ENCODE measurements at places on chromosomes 11 and 22.

DNA sequence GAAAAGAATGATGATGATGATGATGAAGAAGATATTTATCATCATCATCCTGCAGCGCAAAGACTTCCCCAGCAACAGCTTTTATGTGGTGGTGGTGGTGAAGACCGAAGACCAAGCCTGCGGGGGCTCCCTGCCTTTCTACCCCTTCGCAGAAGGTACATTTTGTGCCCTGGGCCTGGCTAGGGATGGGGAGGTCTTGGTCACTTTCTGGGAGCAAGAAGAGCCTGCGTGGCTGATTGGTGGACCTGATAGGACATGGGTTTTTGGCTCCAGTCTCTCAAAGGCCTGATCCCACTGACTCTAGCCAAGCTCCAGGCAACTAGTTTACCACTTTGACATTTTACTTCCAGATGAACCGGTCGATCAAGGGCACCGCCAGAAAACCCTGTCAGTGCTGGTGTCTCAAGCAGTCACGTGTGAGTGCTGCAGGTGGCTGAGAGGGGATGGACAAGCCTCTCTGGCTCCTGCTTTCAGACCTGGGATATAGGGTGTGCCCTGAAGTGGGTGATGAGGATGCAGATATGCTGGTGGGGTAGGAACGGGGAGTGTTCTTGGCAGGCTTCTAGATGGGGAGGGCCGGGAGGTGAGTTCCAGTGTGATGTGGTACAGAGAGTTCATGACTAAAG, 5.3 kb downstream of the SIDT2 start:
- DNase-seq: no peak

GRCh38 chr11:102138670-102139069, 28.4 kb downstream of the YAP1 start:
- DNase-seq: no peak

GRCh38 chr11:128587415-128587814, at the start of gene ETS1:
TSS of gene ETS1 (minus strand) at chr11:128587558. CDS start at chr11:128573130, 14,428 bp downstream.
- DNase-seq: no peak

- DNase-seq: no peak
These were observed 26.5 kb downstream of the MYO7A start for GRCh38 chr11:77154381-77155081.

DNA sequence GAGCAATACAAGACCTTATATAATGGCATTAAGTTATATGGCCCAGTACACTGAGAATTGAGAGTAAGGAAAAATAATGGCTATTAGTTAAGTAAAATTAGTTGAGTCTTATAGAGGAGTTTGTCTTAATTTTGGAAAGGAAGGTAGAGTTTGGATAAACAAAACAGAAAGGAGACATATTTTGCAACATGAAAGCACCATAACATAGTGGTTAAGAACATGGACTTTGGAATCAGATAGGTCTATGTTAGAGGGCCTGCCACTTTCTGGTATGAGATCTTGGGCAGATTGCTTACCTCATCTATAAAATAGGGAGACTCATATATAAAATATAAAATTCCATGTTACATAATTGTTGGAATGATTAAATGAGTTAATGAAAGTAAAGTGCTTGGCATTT, 68.9 kb downstream of the CSTPP1 start:
- DNase-seq: no peak

DNA sequence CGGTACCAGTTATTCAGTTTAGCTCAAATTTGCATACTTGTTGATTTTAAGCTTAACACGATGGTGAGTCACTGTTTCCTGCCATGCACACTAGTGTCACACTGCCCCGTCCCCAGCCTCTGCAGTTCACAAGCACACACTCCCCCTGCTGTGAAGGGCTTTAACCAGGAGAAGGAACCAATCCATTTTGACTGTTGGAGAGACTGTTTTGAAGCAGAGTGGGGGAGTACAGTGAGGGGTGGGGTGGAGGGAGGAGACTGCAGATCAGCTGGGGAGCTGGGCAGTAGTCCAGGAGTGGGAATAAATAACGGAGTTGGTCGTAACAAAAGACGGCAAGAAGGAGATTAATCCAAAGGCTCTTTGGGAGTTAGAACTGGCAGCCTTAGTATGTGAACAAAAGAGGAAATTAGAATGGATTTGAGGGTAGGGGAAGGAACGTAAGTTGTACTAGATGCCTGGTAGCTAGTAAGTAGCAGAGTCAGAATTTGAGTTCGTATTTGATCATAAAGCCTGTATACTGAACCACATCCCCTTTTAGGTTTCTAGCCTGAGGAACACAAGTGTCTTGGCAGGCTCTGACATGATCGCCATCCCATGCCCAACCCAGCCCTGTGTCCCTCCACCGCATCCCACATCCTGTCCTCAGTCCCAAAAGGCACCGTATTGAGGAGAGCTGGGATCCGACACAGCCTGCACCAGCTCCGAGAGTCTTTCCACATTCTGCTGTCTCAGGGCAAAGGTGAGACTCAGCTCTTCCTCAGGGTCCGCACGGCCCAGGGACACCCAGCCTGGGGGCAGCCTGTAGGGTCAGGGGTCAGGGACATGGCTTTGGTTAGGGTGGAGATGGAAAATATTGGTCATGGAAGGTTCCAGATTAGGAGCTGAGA, 862 bp downstream of the TPP1 start:
- no peak for DNase-seq

GRCh38 chr11:121406291-121406690, 45.8 kb upstream of the SORL1 start:
- DNase-seq: no peak

- no peak for DNase-seq
These were observed 2.2 kb downstream of the CADM1 start for GRCh38 chr11:115501893-115502589.

DNA sequence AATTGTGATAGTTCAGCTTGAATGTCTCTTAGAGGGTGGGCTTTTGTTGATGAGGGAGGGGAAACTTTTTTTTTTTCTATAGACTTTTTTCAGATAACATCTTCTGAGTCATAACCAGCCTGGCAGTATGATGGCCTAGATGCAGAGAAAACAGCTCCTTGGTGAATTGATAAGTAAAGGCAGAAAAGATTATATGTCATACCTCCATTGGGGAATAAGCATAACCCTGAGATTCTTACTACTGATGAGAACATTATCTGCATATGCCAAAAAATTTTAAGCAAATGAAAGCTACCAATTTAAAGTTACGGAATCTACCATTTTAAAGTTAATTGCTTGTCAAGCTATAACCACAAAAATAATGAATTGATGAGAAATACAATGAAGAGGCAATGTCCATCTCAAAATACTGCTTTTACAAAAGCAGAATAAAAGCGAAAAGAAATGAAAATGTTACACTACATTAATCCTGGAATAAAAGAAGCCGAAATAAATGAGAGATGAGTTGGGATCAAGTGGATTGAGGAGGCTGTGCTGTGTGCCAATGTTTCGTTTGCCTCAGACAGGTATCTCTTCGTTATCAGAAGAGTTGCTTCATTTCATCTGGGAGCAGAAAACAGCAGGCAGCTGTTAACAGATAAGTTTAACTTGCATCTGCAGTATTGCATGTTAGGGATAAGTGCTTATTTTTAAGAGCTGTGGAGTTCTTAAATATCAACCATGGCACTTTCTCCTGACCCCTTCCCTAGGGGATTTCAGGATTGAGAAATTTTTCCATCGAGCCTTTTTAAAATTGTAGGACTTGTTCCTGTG, 3.9 kb downstream of the MALAT1 start:
- DNase-seq: no peak

DNA sequence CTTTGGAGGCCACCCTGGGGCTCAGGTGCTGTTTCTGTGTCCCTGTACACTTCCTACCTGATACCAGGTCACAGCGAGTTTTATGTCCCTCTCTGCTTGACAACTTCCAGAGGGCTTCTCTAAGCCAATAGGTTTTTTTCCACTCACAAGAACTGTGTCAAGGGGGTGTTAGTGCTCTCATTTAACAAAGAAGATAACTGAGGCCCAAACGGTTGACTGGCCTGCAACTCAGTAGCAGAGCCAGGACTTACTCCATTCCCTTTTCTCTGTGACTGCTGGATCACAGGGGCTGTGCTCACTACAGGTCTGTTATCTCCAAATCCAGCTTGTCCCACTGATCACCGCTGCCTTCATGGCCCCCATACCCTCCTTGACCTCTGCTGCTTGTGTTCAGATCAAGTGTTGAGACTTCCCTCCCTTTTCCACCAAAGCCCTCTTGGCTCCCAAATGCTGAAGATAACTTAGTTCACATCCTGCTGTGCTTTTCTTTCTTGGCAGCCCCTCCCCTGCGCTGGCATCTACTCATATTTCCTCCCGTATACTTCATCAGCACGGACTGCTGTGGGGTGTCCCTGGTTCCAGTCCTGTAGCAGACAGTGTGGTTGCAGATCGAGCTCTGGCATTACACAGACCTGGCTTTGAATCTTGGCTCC, 41.3 kb downstream of the POU2F3 start:
- no peak for DNase-seq

DNA sequence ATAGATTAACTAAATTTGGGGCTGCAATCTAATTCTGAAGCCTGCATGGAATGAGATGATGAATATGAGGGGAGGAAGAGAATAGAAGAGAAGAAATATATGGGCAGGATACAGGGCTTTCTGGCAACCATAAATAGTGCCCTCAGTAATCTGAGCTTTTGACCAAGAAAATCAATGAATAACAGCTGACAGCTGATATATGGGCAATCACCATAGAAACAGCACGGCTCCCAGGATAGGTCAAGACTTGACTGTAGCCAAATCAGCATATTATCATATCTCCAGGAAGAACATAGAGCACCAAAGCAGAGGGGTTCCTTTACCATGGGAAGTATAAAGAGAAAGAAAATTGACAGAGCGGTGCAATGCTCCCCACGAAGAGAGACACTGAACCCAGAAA, 643.8 kb upstream of the TENM4 start:
- DNase-seq: no peak

- DNase-seq: no peak
These were observed 20.6 kb downstream of the MUC5AC start for GRCh38 chr11:1178201-1178885.

DNA sequence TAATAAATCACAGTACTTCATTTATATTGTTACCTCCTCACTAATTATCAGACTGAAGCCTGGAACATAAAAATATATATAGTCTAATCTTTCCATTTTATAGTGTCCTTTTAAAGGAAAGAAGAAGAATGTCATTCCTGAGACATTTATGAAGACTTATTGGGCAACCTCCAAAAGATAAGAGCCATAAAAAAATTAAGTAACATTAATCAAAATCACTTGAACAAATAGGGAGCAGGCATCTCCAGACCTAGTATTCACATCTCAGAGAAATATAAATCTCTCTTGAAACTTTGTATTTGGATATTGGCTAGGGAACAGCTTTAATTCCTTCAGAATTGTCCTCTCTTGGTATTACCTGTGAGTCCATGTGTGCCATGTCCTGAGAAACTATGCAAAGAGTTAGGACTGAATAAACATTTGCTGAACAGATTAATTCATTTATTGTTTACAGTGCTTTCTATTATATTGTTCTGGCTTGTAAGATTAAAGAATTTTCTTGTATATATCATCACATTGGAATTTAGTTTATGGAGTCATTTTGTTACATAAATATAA, 530.5 kb upstream of the LRRC4C start:
- DNase-seq: no peak

DNA sequence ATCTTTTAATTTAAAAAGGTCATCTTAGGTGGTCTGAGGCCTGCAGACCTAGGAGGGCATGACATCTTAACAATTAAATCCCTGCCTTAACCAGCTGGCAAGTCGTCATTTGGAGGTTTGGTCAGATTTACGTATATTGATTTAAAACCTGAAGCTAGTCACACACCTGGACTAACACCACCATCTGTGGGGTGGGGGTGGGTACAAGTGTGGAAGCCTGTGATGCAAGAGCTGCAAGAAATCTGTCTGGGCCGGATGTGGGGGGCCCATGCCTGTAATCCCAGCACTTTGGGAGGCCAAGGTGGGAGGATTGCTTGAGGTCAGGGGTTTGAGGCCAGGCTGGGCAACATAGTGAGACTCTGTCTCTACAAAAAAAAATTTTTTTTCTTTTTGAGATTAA, 11.6 kb downstream of the CCDC87 start:
- DNase-seq: no peak

- no peak for DNase-seq
These were observed 123.3 kb upstream of the LUZP2 start for GRCh38 chr11:24373516-24373915.

DNA sequence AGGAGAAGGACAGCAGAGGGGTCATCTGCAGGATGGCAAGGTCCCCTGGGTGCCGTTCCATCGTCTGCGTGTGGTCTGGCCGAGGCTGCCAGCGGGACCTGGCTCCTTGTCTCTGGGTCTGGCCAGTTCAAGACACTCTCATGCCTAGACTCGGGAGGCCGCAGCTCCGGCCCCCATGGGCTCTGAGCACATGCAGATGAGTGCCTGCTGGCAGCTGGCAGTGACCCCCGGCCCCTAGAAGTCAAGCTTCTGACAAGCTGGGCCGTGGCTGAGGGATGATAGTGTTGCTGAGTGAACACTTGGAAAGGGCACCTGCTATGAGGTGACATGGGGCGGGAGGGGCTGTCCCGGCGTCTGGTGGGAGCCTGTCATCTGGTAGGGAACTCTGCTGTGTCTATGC, 1180.6 kb downstream of the BRD1 start:
- DNase-seq: no peak

DNA sequence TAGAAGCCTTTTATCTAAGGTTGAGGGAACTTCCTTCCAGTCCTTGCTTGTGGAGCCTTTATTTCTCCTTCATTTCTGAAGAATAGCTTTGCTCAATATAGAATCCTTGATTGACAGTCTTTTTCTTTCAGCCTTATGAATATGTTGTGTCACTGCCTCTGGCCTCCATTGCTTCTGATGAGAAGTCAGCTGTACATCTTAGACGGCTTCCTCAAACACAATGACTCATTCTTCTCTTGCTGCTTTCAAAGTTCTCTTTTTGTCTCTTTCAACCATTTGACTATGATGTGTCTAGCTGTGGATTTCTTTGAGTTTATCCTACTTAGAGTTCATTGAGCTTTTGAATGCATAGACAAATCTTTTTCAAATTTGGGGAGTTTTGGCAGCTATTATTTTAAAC, 893.2 kb downstream of the BRD1 start:
- DNase-seq: no peak

- DNase-seq: no peak
These were observed 26.3 kb downstream of the KLHL22 start for GRCh38 chr22:20469110-20469868.

DNA sequence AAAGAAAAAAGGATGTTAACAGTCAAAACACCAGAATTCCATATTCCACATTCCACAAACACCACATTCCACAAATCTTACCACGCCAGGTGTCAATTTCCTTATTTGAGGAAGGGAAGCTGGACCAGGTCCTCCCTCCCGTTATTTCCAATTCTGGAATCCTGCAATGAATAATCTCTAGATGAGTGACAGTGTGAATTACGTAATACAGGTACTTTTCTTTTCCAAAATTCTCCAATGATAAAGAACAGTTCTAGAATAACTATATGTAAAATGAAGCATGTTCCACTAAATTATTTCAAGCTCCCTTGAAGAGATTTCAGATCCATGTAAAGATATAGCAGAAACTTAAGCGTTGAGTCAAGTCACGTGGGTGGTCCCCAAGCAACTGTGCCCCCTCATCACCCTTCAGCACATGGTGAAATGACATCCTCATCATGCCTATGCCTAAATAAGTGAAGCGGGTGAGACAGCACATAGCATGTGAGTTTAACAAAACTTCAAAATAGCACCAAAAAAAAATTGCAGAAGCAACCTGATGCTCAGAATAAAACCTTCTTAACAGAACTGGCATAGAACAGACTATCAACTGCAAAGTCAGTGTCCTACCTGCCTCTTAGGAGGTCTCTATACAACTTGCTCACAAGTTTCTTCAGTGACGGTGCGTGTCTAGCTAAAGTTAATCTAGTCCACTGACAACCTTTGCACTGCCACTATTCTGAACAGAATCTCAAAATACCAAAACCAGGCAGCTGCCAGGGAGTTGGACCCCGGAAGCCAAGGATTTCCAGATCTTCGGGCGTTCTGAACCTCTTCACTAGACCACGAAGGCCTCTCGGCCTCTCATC, 876 bp downstream of the NFRKB start:
- DNase-seq: no peak
